ENCODE measurements at places on chromosomes 2 and 18.

DNA sequence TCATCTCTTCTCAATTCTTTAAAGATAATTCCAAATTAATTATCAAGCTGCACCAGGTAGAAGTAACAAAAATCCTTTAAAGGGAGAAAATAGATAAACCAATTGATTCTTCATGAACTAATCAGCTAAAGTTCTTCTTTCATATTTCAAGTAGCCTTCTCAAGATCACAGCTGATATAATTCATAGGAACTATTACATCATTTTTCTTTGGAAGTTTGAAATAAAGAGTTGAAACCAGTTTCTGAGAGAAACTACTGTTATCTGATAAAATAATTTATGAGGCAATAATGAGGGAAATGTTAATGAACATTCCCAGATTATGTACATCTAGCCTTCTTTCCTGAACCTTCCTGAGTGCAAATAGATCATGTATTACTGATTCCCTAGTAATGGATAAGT, 484.9 kb downstream of the METTL4 start:
- DNase-seq, result no peak

GRCh38 chr2:172358691-172359556, 68.5 kb upstream of the ITGA6 start:
- DNase-seq, result no peak

DNA sequence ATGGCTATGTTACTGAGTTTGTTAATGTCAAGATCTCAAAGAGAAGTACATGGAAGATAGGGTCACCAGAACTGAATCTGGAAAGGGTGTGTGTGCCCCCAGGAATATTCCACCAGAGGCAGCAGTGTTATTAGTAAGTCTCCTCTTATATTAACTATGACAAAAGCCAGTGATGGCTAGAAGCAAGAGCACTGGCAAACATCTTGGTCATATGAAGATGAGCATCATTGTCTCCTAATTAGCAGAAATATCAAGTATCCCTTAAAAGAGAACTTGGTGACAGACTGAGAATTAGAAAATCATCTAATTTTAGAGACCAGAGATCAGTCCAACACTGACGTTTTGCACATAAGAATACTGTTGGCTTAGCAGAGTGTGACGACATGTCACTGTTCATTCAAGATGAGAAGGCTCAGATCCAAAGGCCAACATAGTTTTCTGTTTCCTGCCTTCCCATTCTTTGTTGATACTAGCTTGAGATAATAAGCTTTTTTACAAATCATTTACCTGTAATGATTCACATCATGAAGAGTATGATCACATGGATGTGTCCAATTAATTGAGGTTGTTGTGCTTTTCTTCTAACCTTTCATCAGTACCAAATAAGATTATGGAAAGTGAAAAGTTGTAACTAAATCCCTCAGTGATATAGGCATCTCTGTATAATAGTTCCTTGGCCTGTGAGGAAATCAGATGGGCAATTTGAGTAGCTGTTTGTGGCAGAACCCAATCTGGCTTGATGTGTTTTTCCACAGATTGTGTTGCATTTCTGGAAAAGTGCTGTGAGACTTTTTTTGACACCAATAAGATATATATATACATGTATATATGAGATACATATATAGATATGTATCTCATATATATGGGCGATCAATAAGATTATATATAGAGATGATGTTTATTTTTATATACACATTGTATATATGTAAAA, 44.5 kb downstream of the MAPRE2 start:
- DNase-seq, result no peak

DNA sequence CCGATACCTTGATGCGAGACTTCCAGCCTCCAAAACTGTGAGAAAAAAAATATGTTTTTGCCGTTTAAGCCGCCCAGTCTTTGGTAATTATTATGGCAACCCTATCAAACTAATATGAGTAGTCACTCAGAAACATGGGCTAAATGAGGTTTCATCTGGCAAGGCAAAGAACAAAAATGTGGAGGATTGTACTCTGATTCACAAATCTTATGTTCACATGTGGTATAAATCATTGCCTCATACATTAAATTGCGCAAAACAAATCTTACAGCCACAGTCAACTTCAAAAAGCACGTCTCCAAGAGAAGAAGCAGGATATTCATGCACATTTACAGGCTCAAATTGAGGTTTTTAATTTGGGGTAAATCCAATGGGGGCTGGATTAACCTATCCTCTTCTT, 1435.4 kb upstream of the LRRTM1 start:
- DNase-seq, result no peak

DNA sequence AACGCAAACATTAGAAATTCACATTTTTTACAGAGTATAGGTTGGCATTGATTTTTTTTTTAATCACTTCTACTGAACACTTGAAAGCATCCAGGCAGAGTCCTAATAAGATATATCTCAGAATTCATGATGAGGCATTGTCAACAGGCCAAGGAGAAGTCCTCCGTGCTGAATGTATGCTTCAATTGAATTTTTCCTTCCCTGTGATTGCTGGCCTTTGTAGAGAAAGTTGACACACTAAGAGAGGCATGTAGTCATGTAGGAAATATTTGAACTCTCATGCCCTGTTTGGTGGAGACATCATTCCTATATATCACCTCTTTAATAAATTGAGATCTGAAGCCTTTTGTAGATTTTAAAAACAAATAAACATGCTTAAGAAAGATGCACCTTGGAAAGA, 844.9 kb downstream of the CPS1 start:
- no peak for DNase-seq

- DNase-seq, result no peak
These were observed 279.9 kb downstream of the SETBP1 start for GRCh38 chr18:44960580-44960979.

DNA sequence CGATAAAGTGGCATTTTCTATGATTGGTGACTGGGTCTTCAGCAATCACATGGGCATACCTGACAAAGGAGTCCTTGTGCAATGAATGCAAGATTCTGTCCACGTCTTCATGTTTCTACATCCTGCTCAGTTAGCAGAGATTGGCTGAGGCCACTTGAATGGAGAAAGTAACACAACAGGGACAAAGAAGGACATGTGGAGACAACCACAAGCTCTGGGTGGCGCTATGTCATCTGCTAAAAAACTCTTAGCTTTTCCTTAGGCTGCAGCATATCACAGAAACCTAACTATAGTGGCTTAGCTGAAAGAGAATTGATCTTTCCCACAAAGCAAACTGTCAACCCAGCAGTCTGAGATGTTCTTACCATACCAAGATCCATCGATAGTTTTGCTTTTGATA, 1109.7 kb downstream of the SOCS6 start:
- DNase-seq, result peak; percentile 73

DNA sequence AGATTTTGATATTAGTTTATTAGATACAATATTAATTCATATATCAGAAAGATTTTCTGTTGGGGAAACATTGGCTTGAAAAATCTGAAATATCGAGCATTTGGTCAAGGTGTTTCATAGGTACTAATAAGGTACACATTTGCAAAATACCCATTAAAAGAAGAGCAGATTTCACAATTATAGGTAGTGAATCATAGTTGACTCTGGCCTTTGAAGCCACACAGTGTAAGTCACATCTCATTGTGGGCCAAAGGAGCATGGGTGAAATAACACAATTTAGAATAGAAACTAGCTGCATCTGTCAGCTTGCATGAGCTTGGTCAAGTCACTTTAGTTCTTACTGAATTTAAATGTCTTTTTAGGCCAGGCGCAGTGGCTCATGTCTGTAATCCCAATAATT, 4.9 kb downstream of the KDM3A start:
- no peak for DNase-seq

- no peak for DNase-seq
These were observed 69.1 kb upstream of the CTLA4 start for GRCh38 chr2:203798296-203799087.

DNA sequence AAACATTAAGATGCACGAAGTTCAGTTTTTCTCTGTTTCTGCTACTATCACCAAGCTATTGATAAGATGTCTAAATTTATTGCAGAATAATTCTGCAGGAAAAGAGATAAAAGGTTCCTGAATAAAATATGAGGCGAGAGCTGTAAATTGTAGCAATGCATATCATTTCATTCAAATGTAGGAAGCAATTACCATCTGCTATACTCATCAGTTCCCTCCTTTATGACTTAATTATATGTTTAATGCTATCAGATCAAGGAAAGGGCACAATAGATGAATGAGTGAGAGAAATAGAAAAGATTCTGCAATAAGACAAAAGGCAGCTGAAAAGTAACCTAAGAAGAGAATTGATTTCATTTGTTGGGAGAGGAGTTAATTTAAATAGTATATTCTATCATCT, 108.2 kb upstream of the GALNT5 start:
- DNase-seq, result no peak

- peak; percentile 37 for DNase-seq
These were observed 81.1 kb downstream of the RAPH1 start for GRCh38 chr2:203453858-203454451.

- no peak for DNase-seq
These were observed 711 bp downstream of the DOK6 start for GRCh38 chr18:69401226-69401971.

DNA sequence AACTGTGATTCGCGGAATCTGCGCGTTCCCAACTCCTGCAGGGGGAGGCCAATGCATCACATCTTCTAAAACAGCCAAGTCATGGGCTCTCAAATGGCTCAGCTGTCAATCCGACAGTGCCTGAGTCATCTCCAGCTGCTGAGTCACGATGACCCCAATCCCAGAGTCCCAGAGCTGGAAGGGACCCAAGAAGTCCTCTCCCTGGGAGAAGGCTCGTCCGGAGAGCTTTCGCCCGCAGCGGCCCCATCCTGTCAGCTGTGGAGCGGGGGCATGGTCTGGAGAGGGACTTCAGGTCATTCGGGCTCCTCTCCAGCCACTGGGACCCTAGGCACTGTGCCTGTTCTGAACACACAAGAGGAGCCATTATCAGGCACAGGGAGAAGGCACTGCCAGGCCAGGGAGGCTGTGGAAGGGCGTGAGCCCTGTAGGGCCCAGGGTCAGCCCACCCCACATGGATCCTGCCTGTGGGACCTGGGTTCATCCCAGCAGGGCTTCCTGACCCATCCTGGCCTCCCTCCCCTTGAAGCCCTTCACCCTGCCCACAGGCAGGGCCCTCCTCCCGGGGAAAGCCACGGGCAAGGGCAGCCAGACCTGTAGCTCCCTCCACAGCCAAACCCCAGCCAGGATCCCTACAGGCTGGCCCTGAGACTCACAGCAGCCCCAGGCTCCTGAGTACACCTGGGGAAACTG, 47.6 kb upstream of the GPC1 start:
- no peak for DNase-seq

DNA sequence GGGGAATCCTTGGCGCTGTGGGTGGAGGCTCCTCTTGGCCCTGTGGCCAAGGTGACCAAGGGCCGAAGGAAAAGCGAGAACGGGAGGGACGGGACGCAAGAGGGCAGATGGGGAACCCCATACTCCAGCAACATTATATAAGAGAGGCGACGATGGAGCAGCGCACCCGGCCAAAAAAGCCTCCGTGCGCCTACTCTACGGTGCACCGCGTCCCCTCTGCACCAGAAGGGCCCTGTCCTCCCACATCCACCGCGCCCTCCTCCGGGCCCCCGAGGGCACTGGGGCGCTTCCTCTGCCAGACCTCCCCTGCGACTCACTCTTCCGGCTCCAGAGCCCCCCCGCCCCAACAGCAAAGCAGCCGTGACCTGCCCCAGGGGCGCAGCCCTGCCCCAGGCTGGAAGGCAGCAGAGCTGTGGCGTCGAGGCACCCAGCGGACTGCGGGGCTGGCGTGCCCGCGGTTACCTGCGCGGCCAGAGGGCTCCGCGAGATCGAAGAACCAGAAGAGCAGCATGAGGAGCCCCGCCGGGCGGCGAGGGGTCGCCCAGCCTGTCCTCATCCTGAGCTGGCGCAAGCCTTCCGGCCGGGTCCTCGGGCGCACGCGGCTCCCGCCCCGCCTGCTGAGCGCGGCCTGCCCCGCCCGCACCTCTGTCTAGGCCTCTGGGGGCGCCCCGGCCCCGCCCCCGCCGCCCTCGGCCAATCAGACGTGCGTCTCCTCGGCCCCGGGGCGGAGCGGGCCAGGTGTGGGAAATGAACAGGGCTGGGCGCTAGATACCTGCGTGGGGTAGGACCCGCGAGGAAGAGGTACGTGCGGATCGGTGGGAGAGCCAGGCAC, 106.3 kb upstream of the CD302 start:
- DNase-seq, result peak; percentile 52

DNA sequence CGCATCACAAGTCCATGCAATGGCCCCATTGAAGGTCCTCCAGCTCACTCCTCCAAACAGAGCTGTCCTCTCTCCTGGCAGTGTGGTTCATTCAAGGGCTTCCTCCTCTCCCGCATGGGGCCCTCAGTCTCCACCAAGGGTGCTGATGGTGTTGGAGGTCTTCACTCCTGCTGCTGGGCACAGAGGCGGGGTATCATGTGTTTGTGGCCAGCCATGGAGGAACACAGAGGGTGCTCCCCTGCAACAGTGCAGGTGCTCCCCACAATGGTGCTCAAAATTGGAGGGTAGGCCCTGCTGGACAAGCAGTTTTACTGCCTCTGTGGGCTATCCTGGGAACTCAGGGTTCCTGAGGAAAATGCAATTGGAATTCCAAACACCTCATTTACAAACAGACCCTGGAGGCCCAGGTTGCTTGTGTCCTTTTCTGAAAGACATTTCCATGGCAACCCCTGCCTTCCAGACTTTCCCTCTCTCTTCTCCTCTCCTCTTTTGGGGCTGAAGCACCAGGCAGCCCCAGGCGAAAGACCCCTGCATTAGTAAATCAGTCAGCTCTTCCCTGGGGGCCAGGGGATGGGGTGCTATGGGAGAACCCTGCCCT, 256.0 kb downstream of the HAUS1 start:
- DNase-seq, result no peak

DNA sequence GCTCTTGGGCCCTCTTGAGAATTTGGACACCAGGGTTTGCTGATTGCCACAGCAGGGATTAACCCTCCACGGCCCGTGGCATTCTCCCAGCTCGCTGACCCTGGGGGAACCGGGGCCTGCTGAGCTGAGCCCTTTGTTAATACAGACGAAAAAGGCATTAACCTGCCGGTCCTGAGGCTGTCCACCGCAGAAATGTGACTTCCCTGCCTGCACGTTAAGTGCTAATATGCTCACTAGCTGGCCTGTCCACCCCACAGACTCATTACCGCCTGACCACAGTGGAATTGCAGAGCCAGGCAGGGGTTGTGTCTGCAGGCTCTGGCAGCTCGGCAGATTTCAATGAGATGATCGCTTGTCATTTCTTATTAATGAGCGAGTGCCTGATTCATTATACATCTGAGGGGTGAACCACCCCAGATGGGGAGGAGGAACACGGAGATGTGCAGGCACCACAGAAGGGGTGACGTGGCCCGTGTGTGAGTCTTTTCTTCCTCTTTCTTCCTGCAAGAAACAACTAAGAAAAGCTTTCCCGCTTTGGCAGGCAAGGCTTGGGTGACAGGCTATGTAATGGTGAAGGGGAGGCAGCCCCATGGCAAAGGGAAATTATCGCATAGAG, 126.0 kb downstream of the GLI2 start:
- no peak for DNase-seq

DNA sequence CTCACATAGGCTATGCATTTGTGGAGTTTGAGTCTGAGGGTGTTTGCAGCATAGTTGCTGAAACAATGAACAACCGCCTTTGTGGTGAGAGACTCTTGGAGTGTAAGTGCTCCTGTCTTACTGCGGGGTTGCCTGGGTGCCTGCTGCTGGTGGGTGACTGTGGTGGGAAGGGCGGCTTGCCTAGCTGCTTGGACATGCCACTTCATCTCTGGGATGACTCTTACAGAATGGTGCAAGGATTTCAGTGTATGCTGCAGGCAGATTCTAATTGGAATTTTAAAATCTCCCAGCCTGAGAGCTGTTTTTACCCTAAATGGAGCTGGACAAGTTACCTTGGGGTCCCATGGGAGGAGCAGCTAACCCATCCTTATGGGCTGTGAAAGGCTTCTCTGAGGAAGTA, 50.1 kb downstream of the CYP27C1 start:
- no peak for DNase-seq

- no peak for DNase-seq
These were observed 55.7 kb upstream of the RASGRP3 start for GRCh38 chr2:33420726-33421125.

Measured in T47D (cell line).